ENCODE measurements at places on chromosomes 7 and 10.

GRCh38 chr7:84021292-84021908, 173.2 kb downstream of the SEMA3A start:
- no peak for DNase-seq

GRCh38 chr10:127802531-127803095, 65.6 kb downstream of the FOXI2 start:
- DNase-seq: no peak

DNA sequence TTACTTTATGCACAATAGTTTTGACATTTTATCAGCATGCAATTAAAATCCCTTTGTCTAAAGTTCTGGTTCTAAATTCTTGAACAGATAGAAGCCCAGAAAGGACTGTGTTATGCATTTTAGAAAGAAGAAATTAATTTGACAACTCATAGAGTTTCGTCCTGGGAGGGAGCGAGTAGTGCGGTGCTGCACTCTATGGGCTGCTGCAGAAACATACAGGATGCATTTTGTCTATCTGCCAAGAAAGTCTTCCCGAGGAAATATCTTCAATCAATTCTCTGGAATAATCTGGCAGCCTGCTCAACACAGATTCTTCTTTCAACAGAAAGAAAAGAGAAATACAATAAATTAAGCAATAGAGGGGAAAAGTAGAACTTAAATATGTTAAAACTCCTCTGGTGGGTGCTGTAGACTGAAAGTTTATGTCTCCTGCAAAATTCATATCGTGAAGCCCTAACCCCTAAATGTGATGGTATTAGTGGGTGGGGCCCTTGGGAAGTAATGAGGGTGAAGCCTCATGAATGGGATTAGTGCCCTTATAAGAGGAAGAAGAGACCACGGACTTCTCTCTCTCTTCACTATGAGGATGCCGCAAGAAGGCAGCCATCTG, 39.0 kb upstream of the IFRD1 start:
- peak; percentile 66 for DNase-seq

GRCh38 chr10:71623098-71623985, 96.2 kb downstream of the C10orf105 start:
- DNase-seq: no peak

- DNase-seq: no peak
Measured at GRCh38 chr10:27481486-27481885, 22.6 kb upstream of the RAB18 start.

DNA sequence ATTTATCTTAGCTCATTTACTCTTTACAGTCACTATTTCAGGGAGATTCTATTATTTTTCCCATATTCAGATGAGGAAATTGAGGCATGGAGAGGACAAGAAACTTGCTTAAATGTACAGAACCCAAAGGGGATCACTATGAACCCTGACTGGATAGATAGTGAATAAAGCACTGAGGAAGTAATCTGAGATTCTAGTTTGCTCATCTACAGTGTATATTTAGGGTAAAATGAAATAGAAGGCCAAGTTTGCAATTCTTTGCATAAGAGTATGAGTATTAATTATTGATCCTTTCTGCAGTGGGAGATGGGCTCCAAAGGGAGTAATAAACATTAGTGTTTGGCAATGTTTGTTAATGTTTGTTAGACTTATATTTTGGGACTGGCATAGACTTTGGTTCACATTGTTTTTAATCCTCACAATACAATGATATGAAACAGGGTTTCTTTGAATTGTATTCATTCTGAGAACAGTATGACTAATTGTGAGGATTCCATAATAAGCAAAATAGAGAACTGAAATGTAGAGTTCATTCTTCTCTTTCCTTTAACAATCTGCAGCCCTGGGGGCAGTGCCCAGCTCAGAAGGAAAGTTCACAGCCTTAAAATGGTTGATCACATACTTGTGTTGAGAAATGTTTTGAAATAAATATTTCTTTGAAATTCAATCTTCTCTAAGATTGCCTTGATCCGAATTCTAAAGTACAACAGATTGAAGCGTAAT, 131.0 kb upstream of the ZNF804B start:
- DNase-seq: no peak

DNA sequence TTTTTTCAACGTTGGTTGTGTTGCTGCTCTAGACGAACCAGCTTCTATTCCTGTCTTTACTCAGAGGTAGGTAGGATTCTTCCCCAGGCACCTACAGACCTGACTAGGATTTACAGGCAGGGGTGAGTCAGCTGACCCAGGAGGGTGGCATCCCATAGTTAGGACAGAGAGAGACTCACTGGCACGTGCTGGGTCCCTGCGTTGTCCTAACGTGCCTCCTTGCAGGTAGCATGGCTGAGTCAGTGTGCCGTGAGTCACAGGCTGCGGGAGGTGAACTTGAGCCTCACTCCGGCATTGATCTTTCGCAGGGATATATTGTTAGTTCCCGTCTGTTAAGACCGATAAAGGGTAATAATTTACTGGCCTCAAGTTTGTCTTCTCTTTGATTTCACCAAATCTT, 96.5 kb downstream of the PFKFB3 start:
- no peak for DNase-seq

- DNase-seq: no peak
Measured at GRCh38 chr10:115974351-115974750, 298.7 kb downstream of the GFRA1 start.

GRCh38 chr10:116679351-116679750, 58.6 kb downstream of the PNLIPRP2 start:
- no peak for DNase-seq

DNA sequence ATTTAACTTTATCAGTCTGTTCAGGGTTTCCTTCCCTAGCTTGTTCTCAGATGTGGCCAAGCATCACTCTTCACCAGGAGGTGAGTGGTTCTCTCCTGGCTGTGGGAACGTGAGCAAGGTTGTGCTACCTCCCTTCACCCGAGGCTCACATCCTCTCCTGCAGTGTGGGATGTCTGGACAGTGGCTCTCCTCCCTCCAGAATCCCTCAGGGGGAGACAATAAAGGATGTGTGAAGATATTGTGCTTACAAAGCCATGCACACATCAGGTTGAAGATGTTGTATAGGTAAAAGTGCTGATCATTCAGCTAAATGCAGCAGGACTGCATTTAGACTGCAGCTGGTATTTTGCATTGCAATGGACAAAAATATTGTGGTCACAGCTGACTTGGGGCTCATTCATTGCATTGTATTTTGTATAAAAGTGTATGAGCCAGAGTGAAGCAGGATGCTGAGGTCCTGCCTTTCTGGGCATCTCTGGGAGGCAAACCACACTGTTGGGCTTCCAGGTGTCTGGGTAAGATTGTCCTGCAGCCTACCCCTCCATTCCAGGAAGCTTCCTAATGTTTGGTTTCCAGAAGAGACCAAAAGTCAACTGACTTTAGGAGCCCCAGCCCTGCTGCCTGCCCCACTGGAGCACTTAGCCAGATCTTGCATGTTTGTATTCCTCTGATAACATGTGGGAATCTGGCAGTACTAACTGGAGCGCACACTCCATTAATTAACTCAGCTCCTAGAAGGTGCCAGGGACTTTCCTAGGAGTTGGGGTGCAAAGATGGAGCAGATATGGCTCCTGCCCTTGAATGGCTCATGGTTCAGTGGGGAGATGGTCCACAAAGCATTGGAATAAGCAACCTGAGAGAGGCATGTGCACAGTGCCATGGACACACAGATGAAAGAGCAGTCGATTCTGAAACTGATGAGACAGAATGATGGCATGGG, 292.5 kb upstream of the ZNF32 start:
- no peak for DNase-seq

GRCh38 chr7:91162436-91162835, 101.8 kb upstream of the FZD1 start:
- DNase-seq: no peak

- no peak for DNase-seq
Measured at GRCh38 chr10:42637648-42638054, 719 bp downstream of the ZNF33B start.

DNA sequence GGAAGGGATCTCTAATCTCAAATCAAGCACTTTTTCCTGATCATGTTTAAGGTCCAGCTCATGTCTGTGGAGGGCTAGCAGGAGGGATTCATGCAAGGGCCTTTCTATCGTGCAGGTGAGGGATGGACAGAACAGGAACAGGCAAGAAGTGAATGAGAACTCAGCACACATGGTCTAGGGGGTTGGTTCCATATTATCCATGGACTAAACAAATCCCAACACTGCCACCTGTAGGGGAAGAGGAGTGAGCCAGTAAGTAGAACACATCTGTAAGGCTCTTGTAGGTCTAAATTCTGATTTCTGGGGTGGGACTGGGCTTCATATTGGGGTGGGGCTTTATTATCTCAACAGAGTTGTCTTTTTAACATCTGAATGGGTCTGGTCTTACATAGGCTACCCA, 138.0 kb upstream of the TARP start:
- DNase-seq: no peak

- no peak for DNase-seq
Measured at GRCh38 chr7:147188467-147188866, 1071.9 kb downstream of the CNTNAP2 start.

- no peak for DNase-seq
Measured at GRCh38 chr10:62199584-62199983, 69.1 kb downstream of the RTKN2 start.

GRCh38 chr10:92689663-92690210, at the start of gene HHEX:
TSS of gene HHEX (plus strand) at chr10:92689955. CDS start at chr10:92689987, 32 bp downstream.
- peak; percentile 86 for DNase-seq

DNA sequence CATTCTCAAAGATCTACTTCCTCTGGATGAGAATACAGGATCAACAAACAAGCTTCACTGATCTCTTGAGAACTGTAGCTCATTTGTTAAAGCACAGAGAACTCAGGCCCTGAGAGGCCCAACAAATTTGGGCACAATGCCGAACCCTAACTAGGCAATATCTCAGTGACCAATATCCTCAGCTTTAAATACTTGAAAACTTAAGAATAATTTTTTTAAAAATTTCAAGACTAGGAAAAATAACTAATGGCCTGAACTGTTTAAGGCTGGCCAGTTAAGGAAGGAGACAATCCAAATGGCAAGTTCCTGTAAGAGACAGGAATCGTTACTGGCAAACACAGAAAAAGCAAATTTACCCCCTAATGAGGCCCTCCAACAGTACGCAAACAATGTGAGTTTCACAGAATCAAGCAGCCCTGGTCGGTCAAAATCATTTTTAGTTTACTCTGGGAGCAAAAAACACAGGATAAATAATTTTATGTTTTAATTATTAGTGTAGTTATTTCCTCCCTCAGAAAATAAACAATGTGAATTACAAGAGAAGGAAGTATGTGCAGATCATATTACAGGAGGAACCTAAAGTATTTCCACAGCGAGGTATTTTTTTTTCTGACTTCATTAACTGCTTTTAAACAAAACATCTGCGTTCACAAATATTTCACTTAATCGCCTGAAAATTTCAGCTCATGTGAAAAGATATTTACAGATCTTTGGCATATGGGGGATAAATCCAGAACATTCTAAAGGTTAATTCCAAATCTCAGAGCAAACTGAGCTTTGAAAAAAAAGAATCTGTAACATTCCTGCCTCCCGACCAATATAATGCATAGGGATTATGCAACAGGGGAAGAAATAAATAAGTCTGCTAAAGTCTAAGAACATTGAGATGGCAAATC, 39.5 kb downstream of the NT5C2 start:
- no peak for DNase-seq

DNA sequence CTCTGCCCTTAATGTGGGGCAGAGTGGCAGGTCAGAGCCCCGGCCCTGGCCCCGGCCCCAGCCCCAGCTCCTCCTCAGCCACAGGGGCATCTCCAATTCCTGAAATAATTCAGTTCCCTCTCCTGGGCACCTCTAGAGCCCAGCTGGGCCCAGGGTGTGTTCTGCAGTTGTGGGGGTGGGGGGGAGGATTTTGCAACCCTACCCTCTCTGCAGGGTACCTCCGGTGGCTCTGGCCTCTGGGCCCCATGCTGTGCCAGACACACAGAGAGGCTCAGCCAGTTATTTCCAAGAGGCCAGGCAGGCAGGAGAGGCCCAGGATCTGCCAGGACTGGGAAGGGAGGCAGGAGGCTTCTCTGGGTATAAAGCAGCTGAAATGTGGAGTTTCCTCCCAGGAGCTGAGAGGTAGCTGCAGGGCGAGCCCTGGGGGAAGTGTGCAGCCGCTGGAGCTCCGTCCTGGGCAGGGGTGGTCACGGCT, 47.9 kb downstream of the PWWP2B start:
- DNase-seq: no peak

- no peak for DNase-seq
Measured at GRCh38 chr7:68158686-68159295, 1162.2 kb downstream of the TYW1 start.

DNA sequence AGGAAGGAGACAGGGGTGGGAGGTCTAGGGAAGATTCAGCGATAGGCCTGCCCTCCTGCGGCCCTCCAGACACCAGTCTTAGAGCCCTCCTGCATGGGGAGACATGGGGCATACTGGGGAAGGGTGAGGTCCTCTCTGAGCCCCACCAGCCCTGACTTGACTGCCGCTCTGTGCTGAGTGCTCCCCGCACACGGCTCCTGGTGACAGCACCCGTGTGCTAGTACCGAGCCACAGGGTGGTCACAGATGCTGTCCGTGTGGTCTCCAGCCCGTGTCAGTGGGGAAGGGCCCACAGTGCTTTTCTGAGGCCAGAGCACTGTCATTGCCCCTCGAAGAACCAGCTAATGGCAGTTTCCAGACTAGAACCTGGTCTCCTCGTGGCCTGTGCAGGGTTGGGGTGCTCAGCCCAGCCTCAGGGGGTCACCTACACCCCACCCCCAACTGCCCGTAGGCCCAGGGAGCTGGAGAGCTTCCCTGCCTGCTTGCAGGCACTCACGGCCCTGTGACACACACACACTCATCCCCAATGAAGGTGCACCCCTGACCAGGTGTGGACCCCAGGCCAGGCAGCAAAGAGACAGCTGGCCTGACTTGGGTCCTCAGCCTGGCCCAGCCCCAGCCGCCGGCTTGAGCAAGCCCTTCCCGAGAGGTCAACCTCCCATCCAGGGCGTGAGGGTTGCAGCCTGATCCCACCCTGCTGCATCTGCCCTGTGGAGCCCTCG, 86.0 kb upstream of the RET start:
- DNase-seq: peak; percentile 17

GRCh38 chr7:964401-965231, 10.1 kb upstream of the ADAP1 start:
- DNase-seq: no peak

DNA sequence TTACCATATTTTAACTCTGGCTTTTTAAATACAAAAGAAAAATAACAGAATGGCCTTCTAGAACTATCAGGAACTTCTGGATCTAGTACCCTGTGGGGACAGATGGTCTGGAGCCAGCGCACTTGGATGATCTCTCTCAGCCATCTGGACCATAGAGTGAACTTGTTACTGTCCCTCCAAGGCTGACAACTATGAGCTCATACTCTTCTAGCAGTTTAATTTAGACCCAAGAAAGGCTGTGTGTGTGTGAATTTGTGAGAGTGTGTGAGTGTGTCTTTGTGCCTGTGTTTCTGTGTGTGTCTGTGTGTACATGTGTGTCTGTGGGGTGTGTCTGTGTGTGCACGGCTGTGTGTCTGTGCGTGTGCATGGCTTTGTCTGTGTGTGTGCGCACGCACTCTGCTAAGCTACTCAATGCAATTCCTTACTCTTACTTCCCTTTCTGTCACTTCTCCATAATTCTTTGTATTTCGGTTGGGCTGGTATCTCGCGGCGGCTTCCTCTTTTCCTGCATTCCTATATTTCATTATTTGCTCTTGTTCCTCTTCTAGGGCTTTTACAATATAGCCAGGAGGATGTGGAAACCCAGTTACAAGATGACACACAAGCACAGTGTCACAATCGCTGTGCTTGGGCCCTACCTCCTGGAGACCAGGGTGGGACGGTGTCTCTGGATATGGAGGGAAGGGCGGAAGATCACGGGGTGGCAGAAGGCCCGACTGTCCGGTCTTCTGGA, 51.9 kb downstream of the IKZF1 start:
- no peak for DNase-seq

Data from D341Med (cell line).